Right renal cortex interstitium (tissue), 3 donors: ENCODE measurements at places on chromosomes 2 and 18. TPM values are rescaled to one million over a fixed set of nuclear protein-coding genes. Genes with fewer than 3 reads are reported as not detected.
A peak's percentile ranks its signal among the peaks of the same experiment; 100 is the strongest.

CDH20 gene
- 3.7 TPM for polyA plus RNA-seq

LRRTM1 gene
- 28.7 TPM for polyA plus RNA-seq

GRHL1 gene
- polyA plus RNA-seq: 5.4 TPM

PDCD1 gene
- not detected for polyA plus RNA-seq

CCDC74A gene
- 11.7 TPM for polyA plus RNA-seq

GRCh38 chr2:158953926-158954763 is 14.3 kb upstream of the TANC1 start:
- no peak for DNase-seq

DNA sequence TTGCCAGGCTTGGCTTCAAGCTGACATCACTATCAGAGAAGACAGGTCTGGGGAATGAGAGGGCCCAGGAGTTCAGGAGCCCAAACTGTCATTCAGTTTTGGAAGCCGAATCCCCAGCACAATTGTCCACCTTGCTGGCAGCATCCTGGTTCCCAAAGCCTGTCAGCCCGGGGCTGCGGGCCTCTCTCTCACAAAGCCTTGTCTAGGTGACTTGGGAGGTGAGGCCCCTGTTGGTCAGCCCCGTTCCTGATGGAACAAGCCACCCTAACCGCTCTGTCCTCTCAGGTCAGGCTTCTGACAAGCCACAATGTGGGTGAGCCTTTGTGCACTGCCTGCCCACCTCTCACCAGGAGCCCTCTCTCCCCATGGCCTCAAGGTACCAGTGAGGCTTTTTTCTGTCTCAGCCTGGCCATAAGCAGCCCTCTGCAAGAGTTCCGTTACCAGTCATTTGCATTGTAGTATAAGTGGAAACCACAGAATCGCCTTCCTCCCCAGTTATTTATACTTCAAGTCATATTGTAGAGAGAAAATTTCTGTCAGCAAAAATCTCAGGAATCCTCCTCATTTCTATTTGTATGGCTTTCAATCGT is 100.6 kb downstream of the MSH2 start:
- DNase-seq: no peak

DNA sequence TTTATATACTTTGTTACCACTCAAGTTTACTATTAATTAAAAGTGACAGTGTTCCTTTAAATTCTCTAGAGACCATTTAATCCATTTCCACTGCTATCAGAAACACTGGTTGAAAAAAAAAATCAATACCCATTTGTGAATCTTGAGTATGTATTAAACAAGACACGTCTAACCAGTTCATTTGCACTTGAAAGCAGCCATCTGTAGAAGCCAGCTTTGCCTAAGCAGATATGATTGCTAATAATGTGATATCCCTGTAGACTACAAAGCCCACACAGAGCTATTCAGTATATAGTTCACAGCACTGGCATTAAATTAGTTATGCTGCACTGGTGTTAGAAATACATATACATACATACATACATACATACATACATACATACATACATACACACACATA is 111.8 kb upstream of the SP3 start:
- DNase-seq: no peak

DNA sequence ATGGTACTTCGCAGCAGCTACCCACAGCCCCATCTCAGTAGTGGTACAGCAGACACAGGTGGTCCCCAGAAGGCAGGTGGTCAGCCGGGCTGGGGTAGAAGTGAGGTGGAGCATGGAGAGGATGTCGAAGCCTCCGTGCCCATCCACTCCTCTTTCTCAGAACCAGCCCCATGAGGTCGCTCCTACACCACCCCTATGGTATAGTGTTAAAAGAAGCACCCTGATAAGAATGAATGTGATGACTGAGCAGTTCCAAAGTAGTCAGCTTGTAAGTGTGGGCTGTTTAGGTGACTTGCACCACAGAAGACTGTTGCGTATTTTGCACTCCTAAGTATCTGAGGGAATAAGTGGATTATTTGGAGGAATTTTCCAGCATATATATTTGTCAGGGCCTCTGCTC is 111.3 kb downstream of the WDSUB1 start:
- DNase-seq: no peak

GRCh38 chr2:118774458-118775133 is 72.9 kb downstream of the EN1 start:
- DNase-seq: no peak

DNA sequence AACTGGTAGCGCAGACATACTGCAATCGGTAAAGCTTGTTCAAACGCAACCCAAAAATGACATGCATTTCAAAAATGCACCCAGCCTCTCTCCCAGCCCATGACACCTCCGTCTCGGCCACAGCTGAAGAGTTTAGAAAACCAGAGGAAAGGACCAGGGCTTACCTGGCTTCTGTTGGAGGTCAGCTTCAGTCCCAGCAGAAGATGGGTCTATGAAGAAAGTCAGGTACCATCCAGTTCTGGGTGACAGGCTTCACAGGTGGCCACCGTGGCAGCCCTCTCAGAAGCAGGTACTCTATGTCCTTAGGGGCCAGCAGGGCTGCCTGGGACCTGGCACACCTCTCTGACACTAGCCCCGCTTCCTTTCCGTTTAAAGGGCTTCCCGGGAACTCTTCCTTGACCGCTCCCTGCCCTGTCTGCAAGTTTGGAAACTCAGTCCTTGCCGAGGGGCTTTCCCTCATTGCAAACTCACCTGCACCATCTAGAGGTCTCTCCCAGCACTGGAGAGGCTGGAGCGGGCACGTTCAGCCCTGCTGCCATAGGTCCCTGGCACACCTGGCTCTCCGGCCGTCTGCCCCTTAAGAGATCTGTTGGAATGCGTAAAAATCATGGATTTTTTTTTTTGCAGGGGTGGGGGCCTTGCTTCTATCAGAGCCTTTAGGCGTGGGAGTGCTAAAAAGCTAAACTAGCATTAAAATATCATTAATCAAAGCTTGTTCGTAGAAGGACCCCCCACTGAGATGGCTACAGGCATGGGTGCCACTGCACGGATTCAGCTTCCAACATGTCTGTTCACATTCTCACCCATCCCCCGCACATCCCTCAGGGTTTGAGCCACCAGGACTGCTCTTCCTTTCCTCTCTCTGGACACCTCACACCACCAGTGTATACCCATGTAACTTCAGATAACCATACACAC is at the start of gene EDAR:
EDAR (minus strand) TSS at position 425 of the 918 bp plus-strand sequence. CDS start 58,206 bp downstream, outside the sequence.
- peak; percentile 47 for DNase-seq

- no peak for DNase-seq
Observed at GRCh38 chr2:109173311-109174171, 44.5 kb downstream of the SH3RF3 start.

GRCh38 chr2:180709392-180710145 is 270.8 kb upstream of the UBE2E3 start:
- DNase-seq: no peak

GRCh38 chr2:17643031-17643615 is 102.6 kb downstream of the VSNL1 start:
- DNase-seq: no peak

DNA sequence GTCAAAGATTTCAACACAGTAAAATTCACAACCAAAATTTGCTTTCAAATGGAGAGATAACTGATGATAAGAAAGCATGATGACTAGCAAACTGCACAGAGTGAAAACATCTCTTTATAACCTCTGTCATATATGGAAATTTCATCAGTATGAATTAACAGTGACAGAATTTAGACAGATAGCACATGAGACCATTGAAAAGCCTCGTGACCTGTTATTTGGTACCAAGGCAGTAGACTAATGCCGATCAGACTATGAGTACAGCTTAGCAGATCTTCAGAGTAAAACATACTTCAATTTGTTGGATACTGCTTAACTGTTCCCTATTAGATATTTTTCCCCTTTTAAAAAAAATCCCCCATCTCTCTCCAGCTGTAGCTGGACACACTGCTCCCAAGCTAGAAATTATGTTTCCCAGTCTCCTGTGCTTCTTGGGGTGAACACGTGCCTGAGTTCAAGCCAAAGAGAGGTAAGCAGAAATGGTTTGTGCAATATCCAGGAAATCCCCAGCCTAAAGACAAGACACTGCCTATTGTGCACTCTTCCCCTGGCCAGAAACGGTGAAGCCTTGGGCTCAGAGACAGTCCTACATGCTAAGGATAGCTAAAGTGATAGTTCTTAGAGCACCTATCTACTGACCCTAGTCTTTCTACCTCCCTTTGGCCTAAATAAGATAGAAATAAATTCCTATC is 256.1 kb downstream of the NCKAP5 start:
- no peak for DNase-seq

GRCh38 chr2:227127201-227127600 is 36.8 kb downstream of the COL4A4 start:
- DNase-seq: no peak

- DNase-seq: no peak
Observed at GRCh38 chr2:132593171-132593570, 76.8 kb downstream of the LYPD1 start.

DNA sequence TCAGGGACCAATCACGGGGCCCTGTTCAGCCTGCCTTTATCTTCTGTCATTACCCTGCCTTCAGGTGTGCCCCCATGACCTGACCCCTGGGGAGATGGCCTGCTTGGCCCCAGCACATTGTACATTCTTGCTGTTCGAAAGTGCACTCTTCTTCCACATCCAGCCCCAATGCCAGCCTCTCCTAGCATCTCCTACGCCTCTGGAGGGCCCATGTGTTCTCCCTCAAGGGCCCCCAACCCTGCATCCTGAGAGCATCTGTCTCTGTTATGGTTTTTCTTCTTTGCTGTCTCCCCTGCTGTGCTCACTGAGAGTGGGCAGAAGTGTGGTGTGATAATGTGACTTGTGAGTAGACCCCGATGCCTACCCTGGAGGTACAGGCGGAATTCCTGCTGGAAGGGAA is 41.5 kb upstream of the OTOS start:
- DNase-seq: no peak

GRCh38 chr2:242031481-242032019 is 162.0 kb downstream of the RTP5 start:
- no peak for DNase-seq

GRCh38 chr2:208501206-208501605 is 94.6 kb downstream of the PTH2R start:
- DNase-seq: no peak

- DNase-seq: no peak
Observed at GRCh38 chr2:64825831-64826491, 163.2 kb upstream of the SLC1A4 start.

GRCh38 chr18:26780520-26781325 is 84.8 kb downstream of the AQP4 start:
- DNase-seq: no peak

DNA sequence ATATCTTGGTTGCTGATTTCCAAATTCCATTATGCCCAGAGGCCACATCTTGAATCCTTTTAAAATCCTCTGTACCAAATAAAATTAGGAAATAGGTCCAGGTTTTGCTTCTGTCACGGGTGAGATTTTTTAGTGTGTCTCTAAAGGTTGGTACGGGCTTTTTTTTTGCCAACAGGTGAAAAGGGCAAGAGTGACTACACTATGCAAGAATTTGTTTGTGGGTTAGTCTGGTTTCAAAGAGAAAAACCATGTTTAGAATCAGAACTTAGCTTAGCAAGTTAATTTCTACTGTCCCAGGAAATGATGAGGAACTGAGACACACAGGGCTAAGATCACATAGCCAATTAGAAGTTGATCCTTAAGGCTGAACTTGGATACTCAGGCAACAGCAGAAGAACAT is 41.7 kb downstream of the POLR1A start:
- no peak for DNase-seq

DNA sequence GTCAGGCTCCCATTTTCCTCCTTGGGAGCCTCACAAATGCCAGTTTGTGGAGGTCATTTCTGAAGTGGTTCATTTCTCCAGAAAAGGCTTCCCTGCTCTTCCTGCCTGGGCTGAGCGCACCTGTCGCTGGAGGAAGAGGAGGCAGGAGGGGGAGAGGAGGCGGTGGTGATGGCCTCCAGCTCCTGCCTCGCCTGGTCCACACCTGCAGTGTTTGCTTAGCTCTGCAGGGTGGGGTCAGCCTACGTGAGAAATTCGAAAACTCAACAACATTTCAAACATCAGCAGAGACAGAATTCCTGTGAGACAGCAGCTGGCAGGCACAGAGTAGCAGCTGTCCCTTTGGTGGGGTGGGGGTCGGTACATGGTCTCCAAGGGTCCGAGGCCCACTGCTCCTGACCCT is 7.9 kb downstream of the IMPA2 start:
- DNase-seq: no peak

DNA sequence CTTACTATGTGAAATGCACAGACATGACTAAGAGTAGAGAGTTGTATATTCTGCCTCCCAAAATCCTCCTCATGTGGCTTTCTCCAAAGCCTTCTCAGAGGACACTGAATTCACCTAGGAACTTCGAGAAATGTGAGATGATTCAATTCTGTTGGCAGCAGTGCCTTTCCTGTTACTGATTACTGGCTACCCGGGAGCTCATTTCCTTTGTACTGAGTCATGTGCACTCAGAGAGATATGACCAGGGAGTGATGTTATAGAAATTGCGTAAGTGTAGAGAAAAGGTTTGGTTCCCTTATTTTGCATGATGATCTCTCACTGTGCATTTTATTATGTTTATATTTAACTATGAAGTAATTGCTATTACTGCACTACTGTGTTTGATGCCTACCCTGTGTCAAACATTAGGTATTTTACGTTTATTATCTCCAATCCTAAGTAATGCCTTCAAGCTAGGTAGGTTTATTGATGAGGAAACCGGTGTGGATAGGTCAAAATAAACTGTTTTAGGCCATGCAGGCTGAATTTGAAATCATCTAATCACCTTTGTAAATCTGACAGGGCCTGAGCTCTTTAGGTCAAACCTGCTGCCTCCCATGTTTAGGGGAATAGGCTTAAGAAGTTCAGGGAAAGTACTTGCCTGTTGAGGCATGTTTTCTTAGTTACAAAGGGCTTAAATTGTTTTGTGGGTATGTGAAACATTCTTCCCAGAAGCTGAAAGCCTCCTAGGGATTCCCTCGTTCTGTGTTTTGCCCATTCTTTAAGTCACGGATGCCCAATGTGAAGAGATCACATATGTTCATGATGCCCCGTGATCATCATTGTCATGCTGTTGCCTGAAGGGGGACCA is 86.8 kb downstream of the FMNL2 start:
- DNase-seq: no peak
